ENCODE measurements at places on chromosomes 1 and 21. TPM values are rescaled to one million over a fixed set of nuclear protein-coding genes. Genes with fewer than 3 reads are reported as not detected.

DNA sequence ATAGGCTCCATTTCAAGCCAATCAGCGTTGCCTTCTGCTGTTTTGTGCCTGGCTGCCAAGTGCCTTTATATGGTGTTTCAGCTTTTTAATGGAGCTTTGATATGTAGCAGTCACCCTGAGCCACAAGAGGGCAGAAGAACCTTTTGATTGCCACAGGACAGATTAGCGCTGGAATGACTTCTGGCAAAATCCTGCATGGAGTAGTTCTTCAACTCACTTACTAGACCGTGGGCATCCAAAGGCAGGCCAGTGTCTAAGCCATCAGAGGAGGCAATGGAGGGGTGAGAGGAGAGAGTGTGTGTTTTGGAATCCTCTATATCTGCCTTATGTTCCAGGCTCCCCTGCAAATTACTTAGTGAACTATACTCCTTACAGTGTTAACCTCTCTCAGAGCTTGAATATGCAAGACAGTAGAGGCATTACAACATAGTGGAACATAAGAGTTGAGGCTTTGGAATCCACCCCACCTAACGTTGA lies 56.2 kb downstream of the ST3GAL3 start:
- DNase-seq, result no peak

The SLC2A5 gene
- 2.0 TPM for total RNA-seq

The SORT1 gene
- total RNA-seq, result 115 TPM

DNA sequence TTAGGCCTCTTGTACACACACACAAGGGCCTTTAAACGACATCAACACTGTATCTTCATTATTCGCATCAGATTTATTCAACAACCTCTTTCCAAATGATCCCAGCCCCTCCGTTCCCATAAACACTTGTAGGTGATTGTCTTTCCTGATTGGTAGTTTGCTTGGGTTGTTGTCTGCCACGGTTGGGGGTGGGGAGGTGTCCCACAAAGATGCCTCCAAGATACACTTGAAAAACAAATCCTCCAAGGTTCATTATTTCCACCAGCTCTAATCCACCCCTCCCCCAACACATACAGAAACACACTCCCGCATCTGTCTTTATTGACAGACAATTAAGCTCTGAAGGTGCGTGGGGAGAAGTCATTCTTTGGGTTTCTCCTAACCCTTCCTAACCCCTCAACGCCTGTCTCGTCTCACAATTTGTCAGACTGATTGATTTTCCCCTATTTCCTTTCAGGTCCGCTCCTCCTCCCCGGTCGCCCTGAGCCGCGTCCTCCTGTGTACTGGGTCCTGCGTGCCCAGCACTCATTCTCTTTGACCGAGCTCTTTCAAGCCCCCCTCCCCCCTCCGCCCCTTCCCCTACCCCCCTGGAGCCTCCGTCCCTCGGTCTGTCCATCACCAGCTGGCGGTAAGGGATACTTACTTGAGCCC lies 1.4 kb downstream of the WDR26 start:
- no peak for DNase-seq

The RXFP4 gene
- total RNA-seq, result not detected

Measured in upper lobe of left lung (tissue), 6 donors.